ENCODE measurements at places on chromosomes 5 and 9.

GRCh38 chr5:169094586-169095409, 206.1 kb downstream of the SLIT3 start:
- peak; percentile 18 for DNase-seq

GRCh38 chr5:67059744-67060490, 136.7 kb downstream of the CD180 start:
- DNase-seq, result no peak

DNA sequence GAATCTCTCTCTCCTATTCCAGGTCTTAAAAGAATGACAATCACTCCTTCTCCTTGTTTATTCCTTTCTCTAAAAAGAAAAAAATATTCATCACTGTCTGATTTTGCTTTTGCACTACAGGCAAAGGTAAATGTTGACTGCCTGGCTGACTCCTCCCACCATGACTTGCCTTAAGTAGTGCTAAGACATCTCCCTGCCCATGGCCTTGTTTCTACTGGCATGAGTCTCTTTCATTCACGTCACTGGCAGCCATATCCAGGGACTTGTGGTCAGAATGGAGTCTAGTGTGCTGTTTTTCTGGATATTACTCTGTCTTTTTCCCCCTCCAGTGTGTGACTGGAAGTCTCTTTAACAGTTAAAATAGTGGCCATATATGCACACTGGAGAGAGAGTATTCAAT, 522.9 kb upstream of the DAB2 start:
- DNase-seq, result no peak

GRCh38 chr5:125327676-125328075, 581.2 kb upstream of the ZNF608 start:
- no peak for DNase-seq

- no peak for DNase-seq
These were observed 97.3 kb downstream of the PLCXD3 start for GRCh38 chr5:41413074-41413473.

- DNase-seq, result no peak
These were observed 28.0 kb upstream of the TXN start for GRCh38 chr9:110284211-110284844.

- no peak for DNase-seq
These were observed 118.8 kb upstream of the SMIM23 start for GRCh38 chr5:171666815-171667214.

- no peak for DNase-seq
These were observed 248.4 kb downstream of the PLK2 start for GRCh38 chr5:58211441-58211840.

DNA sequence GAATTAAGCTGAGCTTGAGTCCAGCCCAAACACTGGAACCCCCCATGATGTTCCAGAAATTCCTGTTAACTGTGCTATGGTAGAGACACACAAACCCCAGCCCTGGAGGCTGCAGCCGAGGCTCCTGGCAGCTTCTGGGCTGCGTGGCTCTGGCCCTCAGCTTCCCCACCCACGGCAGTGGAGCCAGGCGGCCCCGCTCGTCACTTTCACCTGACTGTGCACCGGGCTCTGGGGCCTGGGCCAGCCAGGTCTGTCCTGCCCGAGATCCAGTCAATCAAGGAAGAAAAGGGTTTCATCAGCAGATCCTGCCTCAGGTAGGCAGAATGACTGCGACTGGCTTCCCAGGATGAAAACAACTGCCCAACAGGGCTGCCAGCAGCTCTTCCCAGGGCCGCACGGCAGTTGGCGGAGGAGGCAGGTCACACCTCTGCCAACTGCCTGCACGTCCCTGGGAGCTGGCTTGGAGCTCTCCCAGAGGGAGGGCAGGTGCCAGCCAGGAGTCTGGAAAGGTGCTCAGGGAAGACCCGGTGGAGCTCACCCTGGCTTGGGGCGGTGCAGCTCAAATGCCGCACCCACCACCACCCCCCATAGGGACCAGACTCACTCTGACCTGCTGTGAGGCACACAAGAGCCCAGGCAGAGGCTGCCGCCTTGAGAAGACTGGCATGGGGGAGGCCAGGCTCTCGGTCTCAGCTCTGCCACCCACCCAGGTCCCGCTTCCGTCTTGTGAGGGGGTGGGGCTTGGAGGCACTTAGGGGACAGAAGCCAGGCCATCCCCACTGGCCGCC, 20.7 kb downstream of the BRD3 start:
- no peak for DNase-seq

GRCh38 chr9:105114318-105114717, 130.1 kb upstream of the SLC44A1 start:
- DNase-seq, result no peak

All from AG09319 (cell line).